Activated naive CD8-positive, alpha-beta T cell treated with anti-CD3 and anti-CD28 coated beads for 36 hours (primary cell): ENCODE measurements at places on chromosomes 2 and 18.
A peak's percentile ranks its signal among the peaks of the same experiment; 100 is the strongest.

- no peak for DNase-seq
These were observed 10.1 kb downstream of the MBOAT2 start for GRCh38 chr2:8993196-8993901.

DNA sequence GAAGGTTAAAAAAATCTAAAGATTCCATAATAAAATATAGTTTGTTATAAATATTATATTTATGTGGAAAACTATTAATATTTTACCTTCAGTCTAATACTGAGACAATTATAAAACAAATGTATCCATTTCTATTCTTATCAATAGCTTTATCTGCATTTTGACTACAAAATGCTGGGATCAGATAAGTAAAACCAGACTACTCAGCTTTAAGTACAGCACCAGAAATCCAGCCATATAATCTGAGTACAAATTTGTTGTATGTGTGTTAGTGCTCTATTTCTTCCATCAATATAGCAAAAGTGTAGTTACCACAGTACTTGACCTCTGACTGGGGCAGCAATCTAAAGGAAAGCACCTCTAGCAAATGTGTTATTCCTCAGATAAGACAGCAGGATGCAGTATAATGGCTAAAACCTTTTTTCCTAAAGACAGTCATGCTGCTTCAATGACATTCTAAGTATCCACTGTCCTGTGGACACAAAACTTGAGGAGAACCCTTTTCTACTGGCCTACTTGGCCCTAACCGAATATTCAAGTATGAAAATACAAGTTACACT lies 68.1 kb downstream of the OLA1 start:
- DNase-seq = no peak

DNA sequence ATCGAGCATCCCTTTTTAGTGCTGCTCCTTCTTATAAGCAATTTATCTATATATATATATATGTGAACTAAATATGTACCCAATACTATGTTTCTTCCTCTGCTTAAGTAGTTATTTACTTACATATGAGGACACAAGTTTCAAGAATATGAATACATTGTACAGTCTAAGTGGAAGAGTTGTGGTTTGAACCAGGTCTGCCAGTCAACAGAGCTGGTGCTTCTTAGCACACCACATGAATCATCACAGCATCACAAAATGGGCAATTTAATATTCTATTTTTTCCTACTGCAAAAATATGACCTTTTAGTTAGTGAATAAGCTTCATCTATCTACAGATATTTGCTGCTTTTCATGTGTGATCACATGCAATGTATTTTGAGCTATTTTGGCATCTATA lies 64.4 kb upstream of the SPAG16 start:
- no peak for DNase-seq

DNA sequence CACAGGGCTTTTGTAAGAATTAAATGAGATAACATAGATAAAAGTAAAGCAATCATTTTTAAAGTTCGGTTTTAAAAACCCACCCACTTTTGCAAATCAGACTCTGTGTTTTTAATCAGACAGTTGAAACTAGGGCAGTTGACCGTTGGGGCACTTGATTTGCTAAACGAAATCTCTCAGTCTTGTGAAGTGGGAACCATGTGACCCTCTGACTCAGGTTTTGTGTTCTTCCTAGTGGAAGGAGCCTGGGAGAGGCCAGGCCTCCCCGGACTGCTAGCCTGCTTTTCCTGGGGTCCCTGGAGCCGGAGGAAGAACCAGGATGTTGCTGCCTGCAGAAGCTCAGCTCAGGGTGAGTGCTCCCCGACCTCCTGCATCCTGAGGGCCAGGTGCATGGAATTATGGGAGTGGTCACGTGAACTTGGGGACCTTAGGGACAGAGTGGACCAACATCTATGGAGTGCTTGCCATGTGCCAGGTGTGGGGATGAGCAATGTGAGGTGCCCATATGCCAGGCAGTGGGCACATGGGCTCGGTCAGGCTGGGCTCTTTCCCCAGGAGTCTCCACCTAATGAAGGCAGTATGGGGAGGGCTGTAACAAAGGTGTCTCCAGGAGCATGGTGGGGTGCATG lies 3.9 kb downstream of the C2orf72 start:
- no peak for DNase-seq

DNA sequence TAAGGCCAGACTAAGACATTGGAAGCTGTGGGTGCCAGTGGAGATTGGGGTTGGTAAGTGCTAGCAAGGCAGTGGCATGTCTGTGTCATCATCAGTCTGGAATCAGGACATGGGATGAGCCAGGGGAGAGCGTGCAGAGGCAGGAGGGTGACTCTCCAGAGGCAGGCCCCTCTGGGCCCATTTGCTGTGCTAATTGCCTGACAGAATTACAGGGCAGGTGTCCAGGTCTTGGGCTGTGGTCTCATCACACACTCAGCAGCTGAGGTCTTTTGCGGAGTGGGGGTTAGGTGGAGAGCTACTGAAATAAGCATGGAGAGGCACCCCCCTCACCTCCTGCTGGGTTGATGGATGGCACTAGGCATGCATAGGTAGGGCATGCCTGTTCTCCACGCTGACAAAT lies 57.4 kb downstream of the CELF4 start:
- no peak for DNase-seq

GRCh38 chr2:22894761-22895160 lies 490.2 kb upstream of the KLHL29 start:
- DNase-seq = no peak

- DNase-seq = no peak
These were observed 70.0 kb downstream of the DPP4 start for GRCh38 chr2:162004031-162004430.

DNA sequence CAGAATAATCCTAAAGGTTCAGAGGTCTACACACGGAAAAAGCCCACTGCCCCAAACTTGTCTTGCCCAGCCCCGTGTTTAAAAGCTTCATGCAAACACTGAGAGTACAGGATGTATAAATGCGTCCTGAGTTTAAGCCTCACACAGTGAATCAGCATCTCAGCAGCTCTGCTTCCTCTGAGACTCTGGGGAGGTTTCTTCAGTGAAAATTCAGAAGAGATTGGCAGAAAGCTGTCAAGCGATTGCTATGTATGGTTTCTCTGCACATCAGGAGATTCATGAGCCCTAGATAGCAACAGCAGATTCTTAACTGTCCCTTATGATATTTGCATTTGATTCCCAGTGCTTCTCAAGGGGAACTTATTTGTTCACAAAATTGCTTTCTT lies 27.1 kb downstream of the CRACDL start:
- no peak for DNase-seq

DNA sequence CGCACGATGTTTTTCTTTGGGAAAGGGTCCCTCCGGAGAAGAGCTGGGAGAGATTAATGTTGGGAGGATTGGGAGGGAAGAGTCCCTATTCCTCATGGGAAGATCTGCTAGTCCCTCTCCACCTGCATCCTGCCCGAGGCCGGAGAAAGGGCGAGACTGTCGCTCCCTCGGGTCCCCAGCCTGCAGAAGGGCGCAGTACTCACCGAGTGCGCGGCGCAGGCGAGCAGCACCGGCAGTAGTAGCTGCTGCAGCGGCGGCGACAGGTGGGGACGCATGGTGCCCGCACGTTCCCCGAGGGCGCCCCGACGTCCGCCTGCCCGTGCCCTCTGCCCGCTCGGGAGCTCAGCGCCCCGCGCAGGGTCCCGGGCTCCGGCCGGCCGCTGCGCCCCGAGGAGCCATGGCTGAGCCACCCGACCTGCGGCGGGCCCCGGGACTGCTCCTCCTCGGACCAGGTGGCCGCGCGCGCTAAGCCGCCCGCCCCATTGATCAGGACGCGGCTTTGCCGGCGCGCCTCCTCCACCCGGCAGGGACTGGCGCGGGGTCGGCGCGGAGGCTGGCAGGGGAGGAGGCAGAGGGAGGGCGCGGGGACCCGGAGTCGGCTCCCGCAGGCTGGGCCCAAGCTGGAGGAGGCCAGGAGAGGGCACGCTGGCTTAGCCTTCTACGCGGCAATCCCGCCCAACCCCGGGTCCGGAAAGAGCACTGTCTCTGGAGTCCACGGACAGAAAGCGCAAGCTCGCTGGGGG lies at the start of gene SCTR:
TSS of gene SCTR (minus strand) at position 532 of the 743 bp plus-strand sequence. CDS start at position 275, 257 bp downstream.
- peak; percentile 3 for DNase-seq
